Bronchial smooth muscle cell (primary cell): ENCODE measurements at places on chromosomes 5 and 9. TPM values are rescaled to one million over a fixed set of nuclear protein-coding genes. Genes with fewer than 3 reads are reported as not detected.

The PCDHGB5 gene
- total RNA-seq = 33.0 and 33.1 TPM in 2 replicates

The SPATA31E1 gene
- under 0.01 TPM in 1 of 2 replicates, not detected in the other for total RNA-seq

The TYRP1 gene
- not detected in 2 replicates for total RNA-seq

The CKS2 gene
- 25.2 and 46.3 TPM in 2 replicates for total RNA-seq

The SPINK4 gene
- 0.95 TPM in 1 of 2 replicates, not detected in the other for total RNA-seq

The SPINK13 gene
- total RNA-seq = not detected in 2 replicates

The NTNG2 gene
- total RNA-seq = 3.5 and 4.0 TPM in 2 replicates

The AFAP1L1 gene
- 1.3 and 1.9 TPM in 2 replicates for total RNA-seq

The CBY3 gene
- total RNA-seq = 0.16 TPM in 1 of 2 replicates, not detected in the other

The RNF180 gene
- total RNA-seq = 0.26 and 0.63 TPM in 2 replicates

The ANKDD1B gene
- total RNA-seq = 0.95 and 1.3 TPM in 2 replicates

The OR1Q1 gene
- total RNA-seq = not detected in 2 replicates

The GMCL2 gene
- total RNA-seq = not detected in 2 replicates

The TMEM174 gene
- total RNA-seq = not detected in 2 replicates

The FOXD4L5 gene
- 0.09 and 0.16 TPM in 2 replicates for total RNA-seq

The ZBED3 gene
- 0.34 and 1.4 TPM in 2 replicates for total RNA-seq

The BOD1 gene
- total RNA-seq = 95.5 and 128 TPM in 2 replicates

The MVB12B gene
- total RNA-seq = 1.3 and 1.4 TPM in 2 replicates

The PCDHB3 gene
- total RNA-seq = 0.16 and 0.52 TPM in 2 replicates

The PCDHB2 gene
- 1.3 and 8.4 TPM in 2 replicates for total RNA-seq

The C9orf50 gene
- under 0.01 TPM in 2 replicates for total RNA-seq

The PTGS1 gene
- total RNA-seq = 18.6 and 26.4 TPM in 2 replicates

The SMIM3 gene
- 23.5 and 38.1 TPM in 2 replicates for total RNA-seq

The IFNA21 gene
- not detected in 2 replicates for total RNA-seq

The FANCG gene
- 11.5 and 11.8 TPM in 2 replicates for total RNA-seq

The NEUROG1 gene
- total RNA-seq = not detected in 2 replicates

The PLPP1 gene
- 66.0 and 112 TPM in 2 replicates for total RNA-seq

The NR2F1-AS1 gene
- 35.8 and 43.1 TPM in 2 replicates for total RNA-seq

The MYO10 gene
- total RNA-seq = 33.6 and 45.9 TPM in 2 replicates

The BTNL8 gene
- total RNA-seq = not detected in 2 replicates

The JADE2 gene
- 22.2 and 24.4 TPM in 2 replicates for total RNA-seq

The TSLP gene
- 2.5 and 15.9 TPM in 2 replicates for total RNA-seq

The ZNF608 gene
- total RNA-seq = 15.0 and 20.4 TPM in 2 replicates

The LMX1B gene
- total RNA-seq = not detected in 2 replicates

The FAM240B gene
- not detected in 2 replicates for total RNA-seq
